Amniotic epithelial cell (primary cell): ENCODE measurements at places on chromosomes 3 and 15.

GRCh38 chr15:79977431-79978054 is 6.5 kb upstream of the BCL2A1 start:
- DNase-seq, result no peak

- DNase-seq, result peak; percentile 84
These were observed 19.5 kb upstream of the HRH1 start for GRCh38 chr3:11134794-11135193.

DNA sequence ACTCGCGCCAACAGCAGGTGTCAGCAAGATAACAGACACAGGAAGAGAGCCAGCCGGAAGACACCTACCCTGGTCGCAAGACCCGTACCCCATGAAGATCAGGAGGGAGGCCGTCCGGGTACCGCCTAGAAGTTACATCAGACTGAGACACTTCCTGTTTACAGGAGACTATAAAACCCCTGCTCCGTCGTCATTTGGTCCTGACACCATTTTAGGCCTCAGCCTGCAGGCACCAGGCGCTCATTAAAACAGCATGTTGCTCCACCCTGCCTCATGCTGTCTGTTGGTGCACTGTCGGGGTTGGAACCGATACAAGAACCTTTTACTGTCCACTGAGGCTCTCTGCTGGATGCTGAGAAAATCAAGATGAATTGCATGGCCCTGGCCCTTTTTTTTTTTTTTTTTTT is 15.6 kb upstream of the PRTG start:
- no peak for DNase-seq

DNA sequence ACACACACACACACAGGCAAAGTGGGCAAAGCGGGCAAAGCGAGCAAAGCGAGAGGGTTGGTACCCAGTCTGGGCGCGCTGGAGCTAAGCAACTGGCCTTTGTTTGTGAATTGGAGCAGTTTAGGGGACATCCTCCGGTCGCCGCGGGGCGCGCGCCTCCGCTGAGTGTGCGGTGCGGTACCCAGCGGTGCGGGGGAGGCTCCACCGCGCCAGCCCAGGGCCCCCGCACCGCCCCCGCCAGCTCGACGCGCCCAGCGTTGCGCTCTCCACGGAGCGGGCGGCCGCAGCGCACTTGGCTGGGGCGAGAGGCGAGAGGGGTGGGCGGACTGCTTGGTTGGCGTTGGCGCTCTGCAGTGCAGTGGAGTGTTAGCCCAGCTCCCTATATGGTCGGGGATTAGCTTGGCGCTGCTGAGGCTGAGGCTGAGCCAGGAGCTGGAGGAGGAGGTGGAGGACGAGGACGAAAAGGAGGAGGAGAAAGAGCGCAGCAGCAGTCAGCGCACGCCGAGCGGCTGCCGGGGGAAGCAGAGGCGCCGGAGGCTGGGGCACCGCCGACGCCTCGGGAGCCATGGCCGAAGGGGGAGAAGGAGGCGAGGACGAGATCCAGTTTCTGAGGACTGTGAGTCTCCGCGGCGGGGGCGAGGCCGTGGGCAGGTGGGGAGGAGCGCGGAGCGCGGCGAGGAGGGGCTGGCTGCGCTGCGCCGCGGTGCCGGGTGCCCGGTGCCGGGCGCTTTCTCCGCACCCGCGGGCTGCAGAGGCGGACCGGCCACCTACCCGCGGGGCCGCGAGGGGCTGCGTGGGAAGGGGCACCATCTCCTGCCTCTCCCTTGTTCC is at the start of gene RYR3:
Gene RYR3 (plus strand): TSS at position 487 of the 831 bp plus-strand sequence. CDS start 79 bp downstream, at position 566.
- DNase-seq, result peak; percentile 4

GRCh38 chr15:57028176-57028575 is 109.7 kb downstream of the TCF12 start:
- no peak for DNase-seq

- DNase-seq, result no peak
These were observed 174.6 kb downstream of the ANXA2 start for GRCh38 chr15:60223176-60223575.

GRCh38 chr3:43695443-43695842 is 4.7 kb downstream of the ABHD5 start:
- DNase-seq, result peak; percentile 93

DNA sequence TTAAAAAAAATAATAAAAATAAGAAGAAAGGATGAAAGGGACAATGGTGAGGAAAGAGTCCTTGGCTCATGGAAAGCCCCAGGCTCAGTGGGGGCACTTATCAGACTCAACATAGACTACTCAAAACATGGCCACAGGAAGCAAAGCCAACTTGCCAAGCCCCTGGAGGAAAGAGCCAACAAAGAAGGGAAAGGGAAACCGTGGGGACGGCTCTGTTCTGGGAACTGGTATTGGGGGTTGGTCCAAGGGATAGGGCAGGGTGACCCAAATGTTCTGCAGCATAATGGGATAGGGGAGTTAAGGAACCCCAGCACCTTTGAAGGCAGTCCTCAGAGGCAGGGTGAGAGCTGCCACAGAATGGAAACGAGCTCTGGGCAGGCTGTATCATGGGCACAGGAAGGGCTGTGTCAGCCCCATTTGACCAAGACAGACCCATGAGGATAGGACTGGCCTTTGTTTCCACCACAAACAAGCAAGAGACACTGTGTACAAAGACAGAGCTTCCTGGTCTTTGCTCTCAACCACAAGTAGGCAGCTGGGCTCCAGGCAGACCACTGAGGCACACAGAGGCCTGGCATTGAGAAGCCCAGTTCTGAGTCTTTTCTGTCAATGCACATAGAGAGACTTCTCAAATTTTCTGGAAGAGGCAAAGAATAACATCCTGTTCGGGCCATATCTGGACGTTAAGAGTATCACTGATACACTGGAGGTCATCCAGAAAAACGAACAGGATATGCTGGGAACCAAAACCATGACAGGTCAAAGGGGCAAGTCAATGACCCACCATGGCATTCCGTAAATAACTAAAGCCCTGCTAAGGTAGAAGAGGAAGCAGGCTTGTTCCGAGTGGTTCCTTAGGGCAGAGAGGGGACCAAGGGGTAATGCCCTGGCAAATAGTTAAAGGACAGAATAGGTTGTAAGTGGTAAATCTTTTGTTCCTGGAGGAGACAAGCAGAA is 10.6 kb upstream of the SEMA7A start:
- no peak for DNase-seq

DNA sequence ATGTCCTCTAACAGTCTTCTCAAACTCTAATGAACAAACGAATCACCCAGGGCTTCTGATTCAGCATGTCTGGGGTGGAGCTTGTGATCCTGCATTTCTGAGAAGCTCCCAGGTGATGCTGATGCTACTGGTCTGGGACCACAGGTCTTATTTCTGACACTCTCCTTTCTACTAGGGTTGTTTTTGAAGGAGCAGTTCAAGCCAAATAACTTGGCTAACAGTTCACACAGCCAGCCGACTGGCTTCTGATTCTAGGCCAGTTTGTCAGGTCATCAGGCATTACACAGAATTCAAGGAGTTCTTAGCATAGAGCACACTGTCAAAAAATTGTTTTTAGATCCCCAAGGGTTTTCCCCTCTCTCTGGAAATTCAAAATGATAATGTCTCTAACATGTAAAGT is 100.7 kb downstream of the TIGIT start:
- DNase-seq, result no peak

GRCh38 chr15:95866711-95867440 is 463.6 kb upstream of the NR2F2 start:
- peak; percentile 77 for DNase-seq

DNA sequence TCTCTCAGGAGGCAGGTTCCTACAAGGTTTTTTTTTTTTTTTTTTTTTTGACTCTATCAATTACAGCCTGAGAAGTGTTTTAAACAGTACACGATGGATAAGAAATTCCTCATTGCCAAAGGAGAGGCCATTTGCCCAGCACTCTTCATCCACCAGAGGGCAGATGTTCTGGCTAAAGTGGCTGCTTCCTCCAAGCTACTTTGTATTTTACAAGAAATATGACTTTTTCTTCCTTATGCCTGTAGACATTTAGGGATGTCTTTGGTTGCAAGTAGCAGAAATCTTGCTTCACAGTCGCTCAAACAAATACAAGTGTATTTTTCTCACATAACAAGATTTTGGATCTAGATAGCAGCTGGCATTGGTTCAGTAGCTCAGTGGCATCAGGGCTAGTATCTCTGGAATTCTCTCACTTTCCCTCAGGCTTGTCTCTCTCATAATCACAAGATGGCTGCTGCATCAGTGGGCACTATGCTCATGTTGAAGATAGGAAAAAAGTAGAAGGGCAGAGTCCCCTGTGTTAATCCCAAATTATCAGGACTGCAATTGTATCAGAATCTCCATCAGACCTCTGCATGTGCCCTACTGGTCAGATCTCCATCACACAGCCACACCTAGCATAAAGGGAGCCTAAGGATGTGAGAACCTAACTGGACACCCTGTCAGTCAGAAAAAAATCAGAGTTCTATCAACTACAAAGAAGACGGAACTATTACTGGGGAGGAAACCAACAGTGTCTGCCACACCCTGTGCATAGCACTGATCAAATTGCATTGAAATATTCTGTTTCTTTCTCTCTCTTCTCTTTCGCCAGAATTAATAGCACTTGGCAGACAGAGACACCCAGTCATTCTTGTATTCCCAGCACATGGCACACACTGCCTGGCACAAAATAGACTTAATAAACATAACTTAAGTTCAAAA is 138.9 kb upstream of the COL8A1 start:
- peak; percentile 63 for DNase-seq

- DNase-seq, result peak; percentile 40
These were observed 61.3 kb downstream of the CTDSPL start for GRCh38 chr3:37922721-37923568.

DNA sequence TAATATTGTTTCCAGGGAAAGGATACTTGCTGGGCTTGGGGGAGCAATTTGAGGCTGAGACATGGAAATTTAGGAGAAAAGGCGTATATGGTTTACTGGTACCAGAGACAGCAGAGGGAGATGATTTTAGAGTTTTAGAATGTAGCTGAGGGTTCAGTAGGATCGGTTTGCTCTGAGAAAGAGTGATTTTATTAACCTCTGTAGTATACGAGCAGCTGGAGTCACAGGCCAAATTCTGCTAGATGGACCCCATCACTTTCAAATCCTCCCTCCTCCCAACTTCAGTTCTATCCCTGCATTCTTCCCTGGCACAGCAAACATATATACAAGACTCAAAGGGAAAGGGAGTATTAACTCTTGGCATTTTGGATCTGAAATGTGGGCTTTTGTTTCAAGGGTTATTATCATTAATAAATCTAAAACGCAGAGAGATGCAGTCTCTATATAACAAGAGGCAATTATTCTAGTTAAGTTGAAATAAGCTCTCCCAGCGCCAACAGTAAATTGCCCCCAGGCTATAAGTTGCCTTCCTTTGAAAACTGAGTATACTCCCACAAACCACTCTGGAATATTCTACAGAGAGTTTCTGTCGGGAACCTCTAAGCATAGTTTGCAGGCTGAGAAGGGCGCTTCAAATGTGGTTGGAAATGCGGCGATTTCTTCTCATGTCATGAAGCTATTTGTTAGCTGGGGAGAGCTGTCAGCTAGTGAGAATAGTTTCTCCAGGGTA is 5.4 kb downstream of the CRABP1 start:
- no peak for DNase-seq

- DNase-seq, result peak; percentile 68
These were observed 189.6 kb downstream of the XXYLT1 start for GRCh38 chr3:195081242-195081963.

- DNase-seq, result no peak
These were observed 189.5 kb downstream of the TPRG1 start for GRCh38 chr3:189361103-189361835.
